ENCODE measurements at places on chromosomes 7 and 10. TPM values are rescaled to one million over a fixed set of nuclear protein-coding genes. Genes with fewer than 3 reads are reported as not detected.

DNA sequence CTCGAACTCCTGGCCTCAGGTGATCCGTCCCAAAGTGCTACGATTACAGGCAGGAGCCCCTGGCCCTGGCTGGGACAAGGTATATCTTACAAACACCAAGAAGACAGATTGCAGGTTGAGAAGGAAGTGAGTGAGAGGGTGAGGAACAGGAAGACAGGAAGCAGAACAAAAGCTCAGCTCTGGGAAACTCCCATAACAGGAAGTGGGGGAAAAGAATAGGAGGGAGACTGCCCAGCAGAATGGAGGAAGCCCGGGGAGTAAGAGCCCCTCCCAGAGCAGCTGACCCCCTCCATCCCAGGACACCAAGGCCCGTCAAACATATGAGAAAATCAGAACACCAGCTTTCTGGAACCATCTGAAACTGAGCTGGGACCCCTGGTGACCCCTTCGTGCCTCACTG, 2.9 kb downstream of the TECPR1 start:
- no peak for DNase-seq

DNA sequence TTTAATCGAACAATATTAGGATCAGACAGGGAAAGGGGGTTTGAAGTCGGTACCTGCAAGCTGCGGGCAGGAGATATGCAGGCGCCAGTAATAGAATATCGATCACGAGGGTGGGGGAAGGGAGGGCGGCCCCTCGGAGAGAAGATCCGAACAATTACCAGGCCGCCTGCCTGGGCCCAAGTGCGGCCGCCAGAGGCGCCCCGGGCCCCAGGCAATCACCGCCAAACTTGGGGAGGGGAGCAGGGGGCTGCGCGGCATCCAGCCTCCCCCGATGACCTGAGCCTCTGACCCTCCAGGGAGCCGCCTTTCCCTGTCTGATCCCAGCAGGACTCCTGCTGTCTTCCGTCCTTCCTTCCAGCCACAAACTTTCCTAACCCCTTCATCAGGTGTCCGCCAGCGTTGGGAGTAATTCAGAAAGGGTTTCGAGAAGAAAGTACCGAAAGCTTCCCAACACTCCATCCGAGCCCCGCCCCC, 1.1 kb downstream of the NKX1-2 start:
- DNase-seq, result no peak

- DNase-seq, result no peak
Measured at GRCh38 chr10:49689882-49690510, 10.5 kb downstream of the C10orf53 start.

DNA sequence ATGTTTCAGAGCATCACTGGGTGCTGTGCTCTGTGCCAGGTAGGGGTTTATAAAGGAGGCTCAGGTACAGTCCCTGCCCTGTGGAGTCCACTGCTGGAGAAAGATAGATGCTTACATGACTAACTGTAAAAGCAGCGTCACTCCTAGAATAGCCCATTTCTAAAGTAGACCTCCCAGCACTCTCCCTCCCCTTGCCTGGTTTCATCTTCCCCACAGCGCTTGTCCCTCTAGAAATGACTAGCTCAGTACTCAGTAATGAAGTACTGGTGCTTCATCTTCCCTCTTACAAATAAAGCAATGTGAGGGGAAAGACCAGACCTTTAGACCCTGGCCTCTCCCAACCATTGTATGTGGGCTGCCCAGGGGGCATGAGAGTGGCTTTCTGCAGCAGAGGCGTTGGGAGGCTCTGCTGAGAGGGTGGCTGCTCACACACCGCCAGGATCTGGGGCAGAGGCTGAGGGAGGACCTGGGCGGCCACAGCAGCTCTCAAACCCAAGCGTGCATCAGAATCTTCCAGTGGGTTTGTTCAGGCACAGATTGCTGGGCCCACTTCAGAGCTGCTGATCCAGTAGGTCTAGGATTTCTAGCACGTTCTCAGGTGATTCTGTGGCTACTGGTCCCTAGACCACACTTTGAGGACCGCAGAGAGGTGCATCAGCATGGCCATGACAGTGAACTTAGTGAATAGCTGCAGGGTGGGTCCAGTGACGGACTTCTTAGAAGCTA, 110.3 kb upstream of the ANLN start:
- no peak for DNase-seq

DNA sequence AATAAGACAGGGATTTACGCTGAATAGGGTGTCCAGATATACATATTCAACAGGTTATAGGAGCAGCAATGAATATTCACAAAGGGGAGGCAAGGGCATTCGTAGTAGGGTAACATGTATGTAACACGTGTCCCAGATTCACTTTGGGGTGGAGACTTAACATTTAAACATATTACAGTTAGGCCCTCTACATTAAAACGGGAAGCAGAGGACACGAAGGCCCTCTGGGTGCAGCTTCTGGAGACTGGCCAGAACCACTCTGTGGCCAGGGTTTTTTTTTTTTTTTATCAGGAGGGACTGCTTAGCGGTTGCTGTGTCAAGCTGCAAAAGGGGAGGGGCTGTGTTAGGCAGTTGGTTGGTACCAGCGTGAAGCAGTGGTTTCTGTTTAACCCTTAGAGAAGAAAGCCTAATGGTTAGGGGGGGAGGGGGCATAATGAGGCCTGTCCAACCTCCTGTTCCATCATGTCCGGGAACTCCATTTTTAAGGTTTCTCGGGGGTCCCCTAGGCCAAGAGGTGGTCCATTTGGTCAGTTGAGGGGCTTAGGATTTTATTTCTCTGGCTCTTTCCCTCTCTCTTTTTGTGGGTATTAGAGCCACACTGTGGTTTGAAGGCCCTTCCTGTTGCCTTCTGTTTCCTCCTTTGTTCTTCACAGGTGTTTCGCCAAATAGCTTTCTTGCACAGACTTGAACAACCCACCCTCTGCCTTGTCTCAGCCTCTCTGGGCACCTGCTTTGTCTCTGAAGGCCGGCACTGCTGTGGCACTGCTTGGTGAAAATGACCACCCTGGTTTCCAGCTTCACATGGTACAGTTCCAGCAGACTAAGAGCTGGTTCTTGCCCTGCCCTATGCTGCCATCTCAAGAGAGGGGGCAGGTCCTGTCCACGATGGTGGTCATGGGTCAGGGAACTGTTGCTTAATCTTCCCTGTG, 26.4 kb downstream of the PRF1 start:
- DNase-seq, result no peak

GRCh38 chr7:122974229-122974628, 21.3 kb downstream of the TAS2R16 start:
- DNase-seq, result no peak

- no peak for DNase-seq
Measured at GRCh38 chr7:46969303-46970130, 612.4 kb downstream of the TNS3 start.

- no peak for DNase-seq
Measured at GRCh38 chr10:126049759-126050700, 153.7 kb downstream of the FANK1 start.

DNA sequence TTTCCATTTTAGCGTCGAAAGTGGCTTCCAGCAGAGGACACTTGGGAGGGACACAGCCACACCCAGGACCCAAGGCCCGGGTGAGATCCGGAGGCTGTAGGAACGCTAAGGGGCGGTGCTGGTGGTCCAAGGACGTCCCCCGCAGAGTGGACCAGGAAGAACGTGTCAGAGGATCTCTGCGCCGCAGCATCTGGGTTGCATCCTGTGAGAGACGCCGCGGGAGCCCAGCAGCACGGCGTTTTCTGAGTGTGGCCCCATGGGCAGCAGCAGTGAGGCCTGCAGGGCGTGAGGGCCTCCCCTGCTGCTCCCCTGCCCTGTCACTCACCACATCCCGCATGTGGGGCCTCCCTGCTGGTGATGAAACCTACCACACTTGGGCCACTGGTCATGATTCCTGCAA, 40.5 kb upstream of the BNIP3 start:
- no peak for DNase-seq

- no peak for DNase-seq
Measured at GRCh38 chr10:129465796-129466702, 992 bp upstream of the MGMT start.

Gene GDF10
- 0.57 TPM for total RNA-seq

Gene ADAM8
- total RNA-seq, result 7.1 TPM

Gene MKI67
- 40.5 TPM for total RNA-seq

Gene ANKRD61
- total RNA-seq, result 0.31 TPM
